ENCODE measurements at places on chromosomes 13 and 19.

DNA sequence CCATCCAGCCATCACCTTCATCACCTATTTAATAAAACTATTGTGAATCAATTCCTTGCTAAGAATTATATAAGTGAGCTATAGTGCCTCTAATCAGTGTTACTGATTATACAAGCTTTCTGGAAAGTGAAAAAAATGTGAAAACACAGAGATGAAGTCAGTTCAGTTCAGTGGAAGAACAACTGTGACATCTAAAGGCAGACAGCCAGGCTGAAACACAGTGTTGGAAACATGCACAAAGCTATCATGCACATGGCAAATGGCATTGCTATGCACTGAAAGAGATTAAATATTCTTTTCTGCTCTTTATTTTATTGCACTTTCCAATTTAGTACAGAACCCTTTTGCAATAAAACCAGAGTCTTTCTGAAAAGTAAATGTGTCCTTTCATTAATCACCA is 294.0 kb downstream of the RBM26 start:
- DNase-seq: no peak

DNA sequence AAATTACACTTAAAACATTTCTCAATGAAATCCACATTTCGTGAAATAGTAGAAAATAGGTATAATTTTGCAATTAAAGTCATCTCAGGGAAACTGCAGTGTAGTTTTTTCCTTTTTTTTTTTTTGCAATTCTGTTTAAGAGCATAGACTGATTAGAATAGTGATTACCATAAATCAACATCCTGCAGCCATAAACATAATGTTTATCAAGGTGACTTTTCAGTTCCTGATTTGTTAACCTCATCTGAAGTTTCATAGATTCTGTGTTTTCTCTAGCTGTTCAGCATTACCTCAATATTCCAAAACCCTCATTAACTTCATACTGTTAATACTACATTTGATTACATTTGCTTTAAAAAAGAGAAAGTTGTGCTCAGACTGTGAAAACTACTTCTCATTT is 286.3 kb upstream of the DACH1 start:
- no peak for DNase-seq

- DNase-seq: no peak
Observed at GRCh38 chr19:5801796-5802619, 2.9 kb upstream of the NRTN start.

DNA sequence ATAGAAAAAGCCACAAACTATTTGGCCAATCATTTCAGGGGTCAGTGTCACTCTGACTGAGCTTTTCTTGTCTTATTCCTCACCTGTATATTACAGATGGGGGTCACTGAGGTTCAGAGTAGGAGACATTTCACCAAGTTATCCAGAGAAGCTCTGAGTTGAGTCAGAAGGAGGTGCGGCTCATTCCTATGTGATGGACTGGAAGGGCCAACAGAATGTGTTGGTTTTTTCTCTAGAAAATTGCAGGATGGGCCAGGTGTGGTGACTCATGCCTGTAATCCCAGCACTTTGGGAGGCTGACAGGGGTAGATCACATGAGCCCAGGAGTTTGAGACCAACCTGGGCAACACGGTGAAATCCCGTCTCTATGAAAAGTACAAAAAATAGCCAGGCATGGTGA is 24.5 kb upstream of the ZNF83 start:
- no peak for DNase-seq

GRCh38 chr19:23917856-23918255 is 3.2 kb downstream of the ZNF726 start:
- DNase-seq: no peak

DNA sequence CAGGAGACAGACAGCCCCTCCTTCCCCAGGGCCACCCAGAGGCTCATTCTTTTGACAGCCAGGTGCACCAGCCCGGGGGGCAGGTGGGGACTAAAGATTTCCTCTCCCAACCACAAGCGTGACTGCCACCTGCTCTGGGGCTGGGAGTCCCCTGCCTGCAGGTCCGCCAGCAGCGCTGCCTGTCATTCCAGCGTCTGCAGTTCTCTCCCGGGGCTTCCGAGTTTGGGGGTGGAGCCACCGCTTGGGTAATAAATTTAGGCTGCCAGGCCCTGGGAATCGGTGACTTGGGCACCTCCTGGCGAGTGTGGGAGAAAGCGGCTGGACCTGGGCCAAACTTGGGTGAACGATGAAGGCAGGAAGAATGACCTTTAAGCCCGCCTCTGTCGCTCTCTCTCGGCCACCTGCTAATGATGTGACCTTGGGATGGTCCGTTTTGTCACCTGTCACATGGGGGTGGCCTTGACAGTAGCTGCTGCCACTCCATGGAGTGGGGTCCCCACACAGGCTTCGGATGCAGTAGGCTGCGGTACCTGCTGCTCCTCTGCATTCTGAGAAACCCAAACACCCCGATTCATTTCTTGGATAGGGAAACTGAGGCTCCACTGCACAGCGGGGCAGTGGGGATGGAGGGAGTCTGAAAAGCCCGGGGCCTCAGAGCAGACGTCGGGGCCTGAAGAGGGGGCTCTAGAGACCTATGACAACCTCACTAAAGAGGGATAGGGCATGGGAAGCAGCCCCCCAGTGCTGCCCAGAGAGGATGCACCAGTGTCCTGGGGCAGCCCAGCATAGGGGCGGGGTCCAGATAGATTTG is 12.8 kb downstream of the FUT6 start:
- DNase-seq: peak; percentile 81

- no peak for DNase-seq
Observed at GRCh38 chr19:13097463-13098258, 5.0 kb downstream of the LYL1 start.

- no peak for DNase-seq
Observed at GRCh38 chr19:39916851-39917396, 17.5 kb downstream of the FCGBP start.

- no peak for DNase-seq
Observed at GRCh38 chr13:37490176-37490779, 108.3 kb downstream of the POSTN start.

GRCh38 chr19:45500918-45501729 is 2.9 kb downstream of the PPM1N start:
- no peak for DNase-seq

DNA sequence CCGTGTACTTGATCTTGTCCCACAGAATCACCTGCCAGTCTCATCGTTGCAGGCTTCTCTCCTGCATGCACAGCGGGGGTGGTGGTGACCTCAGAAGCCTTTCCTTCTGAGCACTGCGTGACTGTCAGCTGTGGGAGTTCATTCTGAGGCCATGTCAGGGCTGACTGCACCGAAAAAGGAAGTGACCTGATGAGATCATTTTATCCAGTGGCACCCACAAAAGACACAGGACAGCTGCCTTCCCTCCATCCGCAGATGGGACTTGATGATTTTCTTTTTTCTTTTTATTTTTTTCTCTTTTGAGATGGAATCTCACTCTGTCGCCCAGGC is 89.7 kb downstream of the RAB20 start:
- no peak for DNase-seq

GRCh38 chr13:96533408-96533807 is 443.5 kb downstream of the HS6ST3 start:
- DNase-seq: no peak

- no peak for DNase-seq
Observed at GRCh38 chr19:5914946-5915781, 1.1 kb downstream of the CAPS start.

DNA sequence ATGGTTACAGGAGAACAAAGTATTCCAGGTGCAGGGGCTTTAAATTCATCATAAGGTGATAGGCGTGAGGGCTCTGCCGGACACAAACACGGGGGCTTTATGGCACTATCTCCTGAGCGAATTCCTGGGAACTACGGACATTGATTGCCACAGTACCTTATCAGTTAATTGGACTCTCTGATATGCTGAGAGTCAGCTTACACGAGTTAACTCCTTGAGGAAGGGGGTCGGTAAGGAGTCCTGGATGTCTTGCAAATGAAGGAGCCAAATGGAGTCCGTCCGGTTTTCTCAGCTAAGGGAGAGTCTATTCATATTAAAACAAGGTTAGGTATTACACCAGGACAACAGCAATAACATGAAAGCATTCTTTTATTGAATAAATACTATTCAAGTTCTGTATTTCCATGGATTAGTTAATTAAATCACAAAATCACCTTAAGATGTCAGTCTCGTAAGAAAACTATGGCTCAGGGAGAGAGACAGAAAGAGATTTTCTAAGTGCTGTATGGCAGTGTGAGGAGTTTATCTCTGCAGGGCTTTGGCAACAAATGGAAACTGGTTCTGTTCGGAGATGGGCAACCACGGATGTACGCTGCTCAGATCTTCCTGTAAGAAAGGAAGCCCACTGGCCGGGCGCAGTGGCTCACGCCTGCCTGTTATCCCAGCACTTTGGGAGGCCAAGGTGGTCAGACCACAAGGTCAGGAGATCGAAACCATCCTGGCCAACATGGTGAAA is 26.2 kb upstream of the HIF3A start:
- DNase-seq: no peak

DNA sequence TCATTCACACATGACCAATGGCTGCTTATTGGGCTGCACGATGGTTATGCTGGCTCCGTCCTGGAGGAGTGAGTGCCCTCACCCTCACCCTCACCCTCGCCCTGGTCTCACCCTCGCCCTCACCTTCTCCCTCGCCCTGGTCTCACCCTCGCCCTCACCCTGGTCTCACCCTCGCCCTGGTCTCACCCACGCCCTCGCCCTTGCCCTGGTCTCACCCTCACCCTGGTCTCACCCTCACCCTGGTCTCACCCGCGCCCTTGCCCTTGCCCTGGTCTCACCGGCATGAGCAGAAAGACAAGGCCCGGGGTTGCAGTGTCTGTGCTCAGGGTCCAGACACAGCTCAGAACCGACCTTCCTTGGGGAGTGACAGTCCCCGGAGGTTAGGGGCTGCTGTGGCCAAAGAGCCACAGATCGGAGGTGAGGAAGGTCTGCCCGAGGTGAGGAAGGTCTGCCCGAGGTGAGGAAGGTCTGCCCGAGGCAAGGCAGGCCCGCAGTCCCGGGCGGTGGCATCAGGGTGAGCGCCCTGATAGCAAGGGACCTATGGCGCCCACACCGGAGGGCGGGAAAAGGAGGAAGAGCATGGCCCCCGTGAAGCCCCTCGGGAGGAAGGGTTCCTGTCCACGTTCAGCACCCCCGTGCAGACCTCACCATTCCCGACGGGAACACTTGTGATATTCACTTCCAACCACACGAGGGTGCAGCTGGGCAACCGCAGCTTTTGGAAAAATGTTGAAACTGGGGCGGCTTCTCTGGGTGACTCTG is 65.6 kb downstream of the MCF2L start:
- peak; percentile 94 for DNase-seq

- peak; percentile 72 for DNase-seq
Observed at GRCh38 chr19:3270902-3271301, 46.4 kb downstream of the CELF5 start.

- no peak for DNase-seq
Observed at GRCh38 chr13:82467626-82468025, 1414.6 kb downstream of the SLITRK1 start.

DNA sequence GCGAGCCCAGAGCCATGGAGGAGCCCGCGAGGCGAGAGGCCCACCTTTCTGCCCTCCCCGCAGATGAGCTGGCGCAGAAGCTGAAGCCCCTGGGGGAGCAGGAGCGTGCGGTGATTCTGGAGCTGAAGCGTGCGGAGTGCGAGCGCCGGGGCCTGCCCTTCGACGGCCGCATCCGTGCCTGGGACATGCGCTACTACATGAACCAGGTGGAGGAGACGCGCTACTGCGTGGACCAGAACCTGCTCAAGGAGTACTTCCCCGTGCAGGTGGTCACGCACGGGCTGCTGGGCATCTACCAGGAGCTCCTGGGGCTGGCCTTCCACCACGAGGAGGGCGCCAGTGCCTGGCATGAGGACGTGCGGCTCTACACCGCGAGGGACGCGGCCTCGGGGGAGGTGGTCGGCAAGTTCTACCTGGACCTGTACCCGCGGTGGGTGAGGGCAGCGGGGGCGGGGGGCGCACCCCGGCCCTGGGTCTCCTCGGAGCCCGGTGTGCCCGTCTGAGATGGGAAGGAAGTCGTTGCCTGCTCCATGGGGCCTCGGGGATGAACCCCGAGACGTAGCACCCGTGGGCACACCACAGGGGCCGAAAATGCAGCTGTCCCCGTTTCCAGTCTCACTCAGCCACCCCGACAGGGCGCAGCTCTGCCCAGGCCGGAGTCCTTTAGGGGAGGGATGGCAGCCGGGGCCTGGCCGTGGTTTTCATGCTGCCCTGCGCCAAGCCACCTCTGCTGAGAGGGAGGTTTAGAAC is 12.1 kb upstream of the ZNF554 start:
- no peak for DNase-seq

DNA sequence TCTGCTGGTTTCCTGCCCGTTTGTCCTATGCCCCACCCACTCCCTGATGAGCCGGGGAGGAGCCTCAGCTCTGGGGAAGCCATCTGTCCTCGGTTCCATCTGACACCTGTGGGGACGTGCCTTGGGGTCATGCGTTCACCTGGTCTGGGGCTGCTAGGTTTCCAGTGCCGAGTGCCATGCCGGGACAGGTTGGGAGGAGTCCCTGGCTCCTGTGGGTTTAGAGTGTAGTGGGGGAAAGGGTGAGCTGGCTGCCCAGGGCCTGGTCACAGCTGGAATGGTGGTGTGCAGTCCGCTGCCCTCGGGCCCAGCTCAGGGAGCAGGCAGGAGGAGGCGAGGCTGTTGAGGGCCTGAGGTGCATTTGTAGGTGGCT is 2.5 kb downstream of the KDM4B start:
- no peak for DNase-seq

- DNase-seq: no peak
Observed at GRCh38 chr19:33005440-33005839, 33.4 kb downstream of the FAAP24 start.

DNA sequence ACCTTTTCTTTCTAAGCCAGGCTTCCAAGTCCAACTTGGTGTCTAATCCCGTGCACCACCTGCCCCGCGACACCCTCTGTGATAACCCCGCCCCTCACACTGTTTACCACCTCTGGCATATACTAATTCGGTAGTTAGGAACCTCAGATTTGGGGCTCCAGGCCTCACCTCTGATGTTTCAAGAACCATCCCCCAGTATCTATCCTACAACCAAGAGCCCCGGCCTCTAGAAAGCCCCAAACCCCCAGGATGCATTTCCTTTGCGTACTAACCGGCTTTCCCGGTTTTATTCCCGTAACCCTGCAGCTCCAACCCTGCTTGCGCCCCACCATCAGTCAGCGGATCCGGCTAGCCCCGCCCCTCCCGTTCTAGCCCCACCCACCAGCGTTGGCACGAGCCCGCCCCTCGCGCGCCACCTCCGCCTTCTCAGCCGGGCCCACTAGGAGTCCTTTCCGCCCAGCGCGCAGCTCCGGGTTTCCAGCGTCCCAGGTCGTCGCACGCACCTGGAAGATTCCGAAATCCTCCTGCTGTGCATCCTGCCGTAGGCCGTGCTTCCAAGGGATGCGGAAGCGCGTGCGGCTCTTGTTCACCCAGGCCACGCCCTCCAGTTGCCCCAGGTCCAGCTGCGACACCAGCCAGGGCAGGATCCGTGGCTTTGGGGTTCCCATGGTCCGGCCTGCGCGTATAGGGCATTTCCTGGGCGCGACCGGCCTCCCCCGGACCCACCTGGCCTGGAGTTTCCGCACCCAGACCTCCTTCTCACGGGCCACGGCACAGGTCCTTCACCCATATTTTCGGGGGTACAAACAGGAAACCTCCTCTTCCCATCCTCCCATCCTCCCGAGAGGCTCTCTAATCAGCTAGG is 1.3 kb downstream of the IRF3 start:
- peak; percentile 91 for DNase-seq

GRCh38 chr13:51539887-51540286 is 44.4 kb upstream of the WDFY2 start:
- DNase-seq: no peak
